ENCODE measurements at places on chromosomes 6 and 20.

- no peak for DNase-seq
These were observed 8.5 kb upstream of the SOD2 start for GRCh38 chr6:159701413-159701999.

DNA sequence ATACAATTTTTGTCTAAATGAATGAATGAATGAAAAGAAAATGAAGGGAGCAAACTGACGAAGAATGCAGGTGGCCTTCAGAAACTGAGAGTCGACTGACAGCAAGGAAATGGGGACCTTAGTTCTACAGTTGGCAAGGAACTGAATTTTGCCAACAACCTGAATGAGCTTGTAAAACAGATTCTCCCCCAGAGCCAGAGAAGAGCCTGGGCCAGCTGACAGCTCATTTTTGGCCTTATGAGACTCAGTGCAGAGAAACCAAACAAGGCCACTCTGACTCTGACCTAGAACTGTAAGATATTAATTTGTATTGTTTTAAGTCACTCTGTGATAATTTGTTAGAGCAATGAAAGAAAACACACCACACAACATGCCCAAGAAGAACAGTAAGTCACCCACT, 21.8 kb downstream of the MAN1A1 start:
- DNase-seq = no peak

- no peak for DNase-seq
These were observed 218.4 kb downstream of the LMBRD1 start for GRCh38 chr6:69578361-69578890.

DNA sequence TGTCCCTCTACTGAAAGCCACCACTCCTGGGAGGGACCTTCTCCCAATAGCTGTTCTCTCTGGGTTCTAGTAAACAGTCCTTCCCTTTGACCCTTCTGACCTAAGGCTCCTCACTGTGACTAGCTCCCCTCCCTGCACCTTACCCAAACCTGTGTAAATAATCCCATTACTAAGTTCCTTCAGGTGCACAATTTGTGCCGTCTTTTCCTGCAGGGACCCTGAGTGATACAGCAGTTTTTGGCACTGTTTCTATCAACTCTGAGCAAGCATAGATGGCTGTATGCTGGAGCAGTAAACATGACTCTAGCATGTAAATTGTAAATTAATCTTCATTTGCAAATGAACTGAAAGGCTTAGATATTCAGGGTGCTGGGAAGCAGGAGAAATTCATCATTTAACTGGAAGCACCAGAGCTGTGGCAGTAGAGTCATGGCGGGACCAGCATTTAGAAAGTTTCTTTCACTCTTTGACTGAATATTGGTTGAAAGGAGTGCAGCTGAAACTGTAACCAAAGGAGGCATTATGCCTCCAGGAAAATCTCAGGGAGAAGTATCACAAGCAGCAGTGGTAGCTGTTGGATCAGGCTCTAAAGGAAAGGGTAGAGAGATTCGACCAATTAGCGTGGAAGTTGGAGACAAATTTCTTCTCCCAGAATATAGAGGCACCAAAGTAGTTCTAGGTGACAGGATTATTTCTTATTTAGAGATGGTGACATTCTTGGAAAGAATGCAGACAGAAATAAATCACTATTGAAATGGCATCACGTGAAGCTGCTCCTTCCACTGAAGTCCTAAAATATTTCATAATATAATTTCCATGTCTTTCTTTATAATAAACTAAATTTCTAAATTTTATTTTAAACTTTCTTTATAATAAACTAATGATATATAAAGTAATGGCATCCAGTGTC, 117.8 kb downstream of the TCP11 start:
- DNase-seq = no peak

GRCh38 chr6:136576821-136577220, 26.6 kb upstream of the MAP7 start:
- DNase-seq = no peak

DNA sequence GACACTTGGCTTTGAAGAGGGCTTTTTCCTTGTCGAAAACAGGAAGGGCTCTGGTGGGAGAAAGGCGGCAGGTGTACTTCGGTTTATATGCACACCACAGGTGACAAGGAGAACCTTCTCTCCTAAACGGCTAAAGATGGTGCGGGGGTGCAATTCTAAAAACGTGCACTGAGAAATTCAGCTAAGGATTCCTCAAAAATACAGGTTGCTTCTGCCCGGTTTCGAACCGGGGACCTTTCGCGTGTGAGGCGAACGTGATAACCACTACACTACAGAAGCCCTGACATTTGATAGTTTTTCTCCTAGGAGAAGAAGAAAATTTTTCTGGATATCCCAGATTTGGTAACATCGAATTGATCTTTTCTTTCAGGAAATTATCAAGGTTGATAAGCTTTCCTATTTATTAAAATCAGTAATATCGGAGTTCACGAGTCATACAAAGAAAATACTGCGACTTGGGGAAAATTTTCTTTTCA, 32.0 kb downstream of the POM121L2 start:
- DNase-seq = no peak

Data from T-helper 17 cell (primary cell).